Uterus (tissue), 4 donors: ENCODE measurements at places on chromosomes 12 and 14. TPM values are rescaled to one million over a fixed set of nuclear protein-coding genes. Genes with fewer than 3 reads are reported as not detected.

DNA sequence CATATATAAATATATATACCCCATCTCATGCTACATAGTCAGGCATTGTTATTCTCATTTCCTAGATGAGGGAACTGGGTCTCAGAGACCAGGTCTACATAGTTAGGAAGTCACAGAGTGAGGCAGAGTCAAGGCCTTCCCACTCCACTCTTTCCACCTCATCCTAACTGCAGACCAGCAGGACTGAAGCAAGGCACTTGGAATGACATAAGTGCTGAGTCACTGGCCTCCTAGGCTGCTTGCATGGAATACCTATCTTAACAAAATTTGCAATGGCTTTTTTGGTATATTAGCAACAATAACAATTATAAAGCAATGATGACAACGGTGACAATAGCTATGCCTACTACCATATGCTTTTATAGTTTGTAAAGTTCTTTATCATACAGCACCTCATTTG is 5.4 kb upstream of the ANO4 start:
- no peaks in the 10 kb centered on the region for H3K36me3 ChIP-seq
- H3K4me3 ChIP-seq: no peak overlapping the region
- no peak for DNase-seq
- no peaks in the 10 kb centered on the region for H3K4me1 ChIP-seq
- no peaks in the 10 kb centered on the region for H3K27me3 ChIP-seq
- H3K27ac ChIP-seq: no peak overlapping the region

- H3K27me3 ChIP-seq: peaks cover 70% of the 10 kb centered on the region
- no peak overlapping the region for H3K4me3 ChIP-seq
- H3K27ac ChIP-seq: no peak overlapping the region
- no peaks in the 10 kb centered on the region for H3K36me3 ChIP-seq
These were observed 14.7 kb downstream of the NKX2-1 start for GRCh38 chr14:36505181-36505815.

DNA sequence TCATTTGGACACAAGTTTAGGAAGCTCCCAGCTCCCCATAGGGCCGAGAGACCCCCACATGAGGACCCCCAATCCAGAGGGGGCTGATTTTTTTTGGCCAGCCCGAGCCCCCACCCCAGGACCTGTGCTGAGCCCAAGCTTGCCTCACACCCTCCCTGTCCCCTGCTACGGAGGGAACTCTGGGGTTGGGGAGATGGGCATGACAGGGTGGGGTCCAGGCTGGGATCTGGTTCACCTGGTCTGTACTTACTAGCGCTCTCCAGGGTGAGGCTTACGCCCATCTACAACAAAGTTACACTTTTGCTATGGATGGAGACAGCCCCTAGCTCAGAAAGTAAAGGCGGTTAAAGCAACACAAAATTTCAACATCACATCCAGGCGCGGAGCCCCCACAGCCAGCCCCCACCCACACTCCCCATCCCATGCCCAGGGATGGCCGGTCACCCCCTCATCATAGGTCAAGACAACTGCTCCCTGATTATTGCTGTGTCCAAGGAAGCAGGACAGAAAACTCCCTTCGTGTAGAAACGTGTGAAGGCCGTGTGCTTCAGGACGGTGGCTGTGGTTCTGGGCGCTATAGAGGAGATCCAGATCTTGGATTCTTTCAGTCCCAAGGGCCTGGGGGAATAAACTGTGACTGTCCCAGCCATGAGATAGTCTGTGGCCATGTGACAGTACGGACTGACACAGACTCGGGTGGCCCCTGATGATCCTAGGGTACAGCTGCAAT is 10.7 kb downstream of the SLC25A29 start:
- DNase-seq: peak; percentile 12
- no peak overlapping the region for H3K27ac ChIP-seq

DNA sequence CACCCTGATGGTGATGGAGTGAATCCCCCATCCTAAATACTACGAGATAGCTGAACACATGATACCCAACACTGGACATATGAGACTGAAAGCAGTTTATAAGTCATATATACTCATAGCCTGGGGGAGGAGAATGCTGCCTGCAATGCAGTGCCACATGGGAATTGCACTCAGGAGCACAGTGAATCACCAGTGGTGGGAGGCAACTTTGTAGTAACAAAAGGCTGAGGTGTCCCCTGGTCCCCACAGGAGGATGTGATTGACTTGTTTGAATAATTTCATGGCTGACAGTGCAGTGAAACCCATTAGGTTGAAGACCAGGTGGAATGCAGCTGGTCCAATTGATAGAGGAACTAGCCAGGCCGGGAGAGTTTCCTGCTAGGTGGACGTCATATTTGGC is 20.2 kb downstream of the CCDC38 start:
- DNase-seq: no peak
- H3K4me3 ChIP-seq: no peak overlapping the region
- no peak overlapping the region for H3K27ac ChIP-seq
- H3K36me3 ChIP-seq: no peaks in the 10 kb centered on the region
- no peaks in the 10 kb centered on the region for H3K4me1 ChIP-seq
- no peaks in the 10 kb centered on the region for H3K27me3 ChIP-seq

GRCh38 chr12:19432309-19433170 is 6.8 kb upstream of the AEBP2 start:
- no peak for DNase-seq
- no peaks in the 10 kb centered on the region for H3K4me1 ChIP-seq
- no peak overlapping the region for H3K4me3 ChIP-seq

GRCh38 chr14:20609215-20610001 is 18.2 kb upstream of the RNASE12 start:
- peak; percentile 81 for DNase-seq
- peak overlapping the region; percentile 95 for H3K4me3 ChIP-seq
- H3K36me3 ChIP-seq: no peaks in the 10 kb centered on the region

- H3K36me3 ChIP-seq: no peaks in the 10 kb centered on the region
- H3K4me1 ChIP-seq: peaks cover 4% of the 10 kb centered on the region
- H3K27me3 ChIP-seq: no peaks in the 10 kb centered on the region
- peak; percentile 33 for DNase-seq
- H3K27ac ChIP-seq: peak overlapping the region; percentile 74
- no peak overlapping the region for H3K4me3 ChIP-seq
These were observed 23.0 kb downstream of the TRIM9 start for GRCh38 chr14:51071857-51072256.

DNA sequence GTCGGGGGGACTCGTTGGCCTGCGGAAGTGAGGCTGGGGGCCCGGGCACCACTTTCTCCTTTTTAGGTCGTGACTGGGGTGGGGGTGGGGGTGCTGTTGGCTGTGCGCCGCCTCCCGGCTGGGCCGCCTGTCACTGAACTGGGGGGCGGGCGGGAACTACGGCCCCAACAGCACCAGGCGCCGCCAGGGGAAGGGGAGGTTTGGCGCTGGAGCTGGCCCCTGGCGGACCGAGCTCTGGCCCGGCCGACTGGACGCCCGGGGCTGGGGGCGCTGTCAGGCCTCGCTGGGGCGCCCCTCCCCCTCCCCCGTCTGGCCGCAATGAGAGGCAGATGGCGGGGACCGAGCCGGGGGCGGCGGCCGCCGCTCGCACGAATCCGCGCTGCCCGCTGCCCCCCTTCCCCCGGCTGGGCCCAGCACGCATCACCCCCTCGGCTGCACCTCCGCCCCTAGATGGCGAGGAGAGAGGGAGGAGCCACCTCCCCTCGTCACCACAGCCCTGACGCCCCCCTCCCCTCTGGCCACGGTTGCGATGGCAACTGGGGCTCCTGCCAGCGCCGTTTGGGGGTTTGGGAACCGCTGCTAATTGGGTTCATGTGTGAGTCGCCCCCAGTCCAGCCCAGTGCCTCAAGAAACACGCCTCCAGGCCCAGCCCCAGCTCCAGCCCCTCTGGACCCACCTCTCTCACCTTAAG is 723 bp downstream of the NFATC4 start:
- H3K4me3 ChIP-seq: peak overlapping the region; percentile 69
- no peaks in the 10 kb centered on the region for H3K27me3 ChIP-seq
- peak overlapping the region; percentile 99 for H3K27ac ChIP-seq
- H3K4me1 ChIP-seq: no peaks in the 10 kb centered on the region

GRCh38 chr12:6370994-6371754 is 4.2 kb downstream of the SCNN1A start:
- no peaks in the 10 kb centered on the region for H3K27me3 ChIP-seq
- peaks cover 5% of the 10 kb centered on the region for H3K4me1 ChIP-seq
- no peaks in the 10 kb centered on the region for H3K36me3 ChIP-seq
- H3K4me3 ChIP-seq: no peak overlapping the region
- peak overlapping the region; percentile 85 for H3K27ac ChIP-seq
- peak; percentile 43 for DNase-seq

- no peaks in the 10 kb centered on the region for H3K4me1 ChIP-seq
- no peaks in the 10 kb centered on the region for H3K36me3 ChIP-seq
- H3K4me3 ChIP-seq: no peak overlapping the region
- H3K27me3 ChIP-seq: no peaks in the 10 kb centered on the region
- no peak overlapping the region for H3K27ac ChIP-seq
These were observed 95.9 kb upstream of the PPP2R5C start for GRCh38 chr14:101665478-101666078.

- H3K4me3 ChIP-seq: no peak overlapping the region
- H3K36me3 ChIP-seq: no peaks in the 10 kb centered on the region
- no peak for DNase-seq
These were observed 91.6 kb upstream of the ATF7IP start for GRCh38 chr12:14273913-14274311.

DNA sequence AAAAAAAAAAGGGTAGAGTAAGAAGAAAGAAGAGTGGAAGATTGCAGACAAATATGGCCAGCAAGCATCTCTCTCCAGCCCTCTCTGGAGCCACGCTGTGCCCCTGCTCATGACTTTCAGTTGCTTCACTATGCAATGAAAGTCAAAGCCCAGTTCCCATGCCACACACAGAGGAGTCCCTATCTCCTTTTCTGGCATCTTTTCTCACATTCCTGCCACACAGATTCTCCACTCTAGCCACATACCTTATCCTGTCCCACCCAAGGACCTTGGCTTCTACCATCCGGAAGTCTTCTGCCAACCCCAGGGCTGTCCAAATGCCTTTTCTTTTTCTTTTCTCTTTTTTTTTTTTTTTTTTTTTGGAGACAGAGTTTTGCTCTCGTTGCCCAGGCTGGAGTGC is 39.3 kb upstream of the CAPRIN2 start:
- H3K36me3 ChIP-seq: no peaks in the 10 kb centered on the region
- no peaks in the 10 kb centered on the region for H3K27me3 ChIP-seq
- DNase-seq: no peak
- H3K4me1 ChIP-seq: no peaks in the 10 kb centered on the region
- no peak overlapping the region for H3K4me3 ChIP-seq

- peak overlapping the region; percentile 94 for H3K27ac ChIP-seq
- H3K4me1 ChIP-seq: peaks cover 9% of the 10 kb centered on the region
- peak overlapping the region; percentile 66 for H3K4me3 ChIP-seq
- H3K36me3 ChIP-seq: no peaks in the 10 kb centered on the region
- no peak for DNase-seq
These were observed 655 bp upstream of the PLEKHG3 start for GRCh38 chr14:64703395-64704142.

GRCh38 chr12:27210187-27210586 is 33.9 kb upstream of the STK38L start:
- H3K27me3 ChIP-seq: no peaks in the 10 kb centered on the region
- H3K27ac ChIP-seq: no peak overlapping the region
- no peaks in the 10 kb centered on the region for H3K36me3 ChIP-seq
- no peak for DNase-seq
- H3K4me3 ChIP-seq: no peak overlapping the region

- no peak overlapping the region for H3K4me3 ChIP-seq
- no peaks in the 10 kb centered on the region for H3K27me3 ChIP-seq
- H3K36me3 ChIP-seq: no peaks in the 10 kb centered on the region
These were observed 4.3 kb upstream of the FGD4 start for GRCh38 chr12:32395026-32395425.

- H3K27me3 ChIP-seq: no peaks in the 10 kb centered on the region
- H3K36me3 ChIP-seq: no peaks in the 10 kb centered on the region
- no peaks in the 10 kb centered on the region for H3K4me1 ChIP-seq
- no peak overlapping the region for H3K4me3 ChIP-seq
- H3K27ac ChIP-seq: no peak overlapping the region
These were observed 755.4 kb downstream of the SLC6A15 start for GRCh38 chr12:84157170-84157569.

DNA sequence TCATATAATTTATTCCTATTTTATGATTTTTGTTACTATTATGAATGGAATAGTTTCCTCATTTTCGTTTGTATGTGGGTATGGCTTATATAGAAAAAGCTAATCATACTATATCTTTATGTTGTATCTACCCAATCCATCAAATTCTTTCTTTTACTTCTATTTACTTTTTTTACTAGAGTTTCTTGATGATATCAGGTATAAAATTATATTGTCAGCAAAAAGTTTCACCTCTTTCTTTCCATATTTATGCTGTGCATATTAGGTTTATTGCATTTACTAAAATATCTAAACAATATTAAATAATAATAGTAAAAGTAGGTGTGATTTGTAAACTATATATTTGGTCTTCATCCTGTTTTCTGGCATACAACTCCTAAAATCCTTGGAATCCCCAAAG is 146.7 kb upstream of the PLXNC1 start:
- no peak overlapping the region for H3K4me3 ChIP-seq
- H3K27ac ChIP-seq: no peak overlapping the region
- no peaks in the 10 kb centered on the region for H3K36me3 ChIP-seq
- H3K27me3 ChIP-seq: no peaks in the 10 kb centered on the region

DNA sequence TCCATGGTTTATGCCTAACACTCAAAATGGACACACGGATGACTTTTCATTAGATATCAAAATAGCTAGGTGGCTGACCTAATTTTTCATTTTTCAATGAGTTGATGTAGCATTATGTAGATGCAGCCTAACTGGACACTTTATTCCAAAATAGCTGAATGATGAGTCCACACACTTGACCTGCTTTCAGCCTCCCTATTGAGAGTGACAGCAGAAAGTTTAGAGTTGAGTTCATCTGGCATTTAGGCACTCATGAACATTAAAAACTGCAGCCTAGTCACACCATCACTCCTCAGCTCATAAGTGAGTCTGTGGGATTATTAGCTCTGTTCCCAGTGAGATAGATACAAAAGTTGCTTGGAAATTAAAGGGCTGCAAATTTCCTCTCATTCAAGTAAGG is 307.3 kb upstream of the PRKD1 start:
- H3K36me3 ChIP-seq: no peaks in the 10 kb centered on the region
- DNase-seq: no peak
- H3K27me3 ChIP-seq: no peaks in the 10 kb centered on the region
- H3K4me3 ChIP-seq: no peak overlapping the region
- no peaks in the 10 kb centered on the region for H3K4me1 ChIP-seq

GRCh38 chr12:116797885-116798284 is 59.8 kb downstream of the RNFT2 start:
- no peaks in the 10 kb centered on the region for H3K4me1 ChIP-seq
- no peak for DNase-seq
- H3K27me3 ChIP-seq: no peaks in the 10 kb centered on the region
- H3K27ac ChIP-seq: no peak overlapping the region

GRCh38 chr12:95877622-95878021 is 18.9 kb downstream of the SNRPF start:
- H3K27ac ChIP-seq: no peak overlapping the region
- no peaks in the 10 kb centered on the region for H3K27me3 ChIP-seq
- H3K36me3 ChIP-seq: no peaks in the 10 kb centered on the region

The ZDHHC22 gene
- total RNA-seq: not detected

The P2RX2 gene
- total RNA-seq: not detected

The NGB gene
- total RNA-seq: not detected

The MMP17 gene
- 17.4 TPM for total RNA-seq

The SPIC gene
- total RNA-seq: not detected

The DPY19L2 gene
- total RNA-seq: 34.4 TPM

The DLK1 gene
- total RNA-seq: 41.1 TPM

The RTN1 gene
- 14.4 TPM for total RNA-seq

The FAM222A gene
- total RNA-seq: 1.7 TPM

The LBHD2 gene
- total RNA-seq: not detected

The LRRK2 gene
- 40.0 TPM for total RNA-seq

The CLEC9A gene
- total RNA-seq: 0.90 TPM

The SDSL gene
- not detected for total RNA-seq

The LAG3 gene
- total RNA-seq: 14.6 TPM

The LUM gene
- 79.4 TPM for total RNA-seq
